ENCODE measurements at places on chromosomes 1 and 21.
A peak's percentile ranks its signal among the peaks of the same experiment; 100 is the strongest.

DNA sequence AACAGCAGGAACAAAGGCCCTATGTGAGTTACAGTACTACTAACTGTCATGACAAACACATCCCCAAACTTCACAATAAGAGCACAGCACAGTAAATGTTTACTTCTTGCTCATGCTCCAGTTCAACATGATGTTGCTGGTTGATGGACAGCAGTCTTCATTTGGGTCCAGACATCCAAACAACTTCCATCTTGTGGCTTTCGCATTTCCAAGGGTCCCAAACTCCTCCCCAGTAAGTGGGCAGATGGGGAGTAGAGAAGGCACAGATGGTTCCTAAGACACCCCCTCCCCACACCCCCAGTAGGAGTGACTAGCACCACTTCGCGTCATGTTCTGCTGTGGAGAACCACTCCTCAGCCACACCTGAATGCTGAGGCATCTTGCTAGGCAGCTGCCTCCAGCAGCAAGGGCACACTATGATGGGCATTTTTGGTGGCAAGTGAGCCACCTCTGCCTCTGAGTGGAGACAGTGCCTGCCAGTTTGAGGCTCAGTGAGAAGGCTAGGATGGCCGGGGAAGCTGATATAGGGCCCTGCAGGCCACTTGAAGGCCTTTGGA, 32.7 kb upstream of the CD2 start:
- DNase-seq = no peak

- DNase-seq = no peak
Observed at GRCh38 chr1:173488001-173488400, 10.9 kb downstream of the PRDX6 start.

GRCh38 chr1:78071696-78072095, 25.9 kb downstream of the GIPC2 start:
- DNase-seq = no peak

- DNase-seq = no peak
Observed at GRCh38 chr1:54407154-54407403, 885 bp upstream of the SSBP3 start.

- no peak for DNase-seq
Observed at GRCh38 chr1:159030877-159031447, 21.3 kb downstream of the IFI16 start.

DNA sequence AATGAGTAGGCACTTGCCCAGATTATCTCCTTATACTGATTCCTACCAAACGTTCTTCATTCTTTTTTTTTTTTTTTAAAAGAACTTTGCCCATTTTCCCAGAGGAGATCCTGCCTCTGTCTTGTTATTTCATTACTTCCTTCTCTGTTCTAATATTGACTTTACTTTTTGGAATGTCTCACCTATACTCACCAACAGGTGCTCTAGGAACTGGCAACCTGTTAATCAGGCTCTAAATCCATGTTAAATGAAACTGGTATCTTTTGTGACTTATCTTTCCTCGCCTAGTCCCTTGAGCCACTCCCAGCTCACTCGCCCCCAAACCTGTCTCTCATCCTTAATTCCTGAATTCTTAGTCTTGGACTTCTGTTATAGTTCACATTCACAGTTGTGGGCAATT, 1.2 kb upstream of the CRCT1 start:
- no peak for DNase-seq

DNA sequence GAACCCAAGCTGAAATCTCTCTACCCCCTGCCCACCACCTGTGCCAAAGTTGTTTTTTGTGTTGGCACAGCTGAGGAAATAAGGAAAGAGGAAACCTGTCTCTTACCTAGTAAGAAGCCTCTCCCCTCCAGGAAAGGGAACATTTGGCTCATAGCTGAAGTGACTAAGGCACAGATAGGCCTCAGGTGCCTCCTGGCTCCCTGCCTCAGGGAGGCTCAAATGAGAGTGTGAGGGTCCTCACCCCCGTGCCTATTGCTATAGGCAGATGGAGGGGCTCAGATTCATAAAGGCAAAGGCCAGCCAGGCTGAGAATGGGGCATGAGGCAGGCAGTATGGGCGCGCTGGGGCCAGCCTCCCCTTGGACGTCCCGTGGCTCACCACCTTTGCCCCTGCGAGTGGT, 7.4 kb downstream of the SLC30A2 start:
- no peak for DNase-seq

- no peak for DNase-seq
Observed at GRCh38 chr21:46295177-46295770, 9.1 kb downstream of the YBEY start.

DNA sequence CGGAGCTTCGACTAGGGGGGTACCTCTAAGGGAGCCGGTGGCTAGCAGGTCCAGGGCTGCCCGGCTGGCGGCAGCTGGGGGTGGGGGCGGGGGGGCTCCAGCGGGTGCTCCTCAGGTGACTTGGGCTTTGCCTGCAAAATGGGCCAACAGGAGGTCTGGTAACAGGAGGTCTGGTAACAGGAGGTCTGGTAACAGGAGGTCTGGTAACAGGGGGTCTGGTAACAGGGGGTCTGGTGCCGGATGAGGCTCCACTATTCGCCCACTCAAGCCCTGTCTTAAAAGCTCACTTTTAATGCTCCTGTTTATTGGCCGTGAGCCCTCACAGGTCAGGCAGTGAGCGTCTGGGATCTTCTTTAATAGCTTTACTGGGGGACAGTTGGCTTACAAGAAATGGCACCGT, 40.4 kb upstream of the ACTRT2 start:
- no peak for DNase-seq

DNA sequence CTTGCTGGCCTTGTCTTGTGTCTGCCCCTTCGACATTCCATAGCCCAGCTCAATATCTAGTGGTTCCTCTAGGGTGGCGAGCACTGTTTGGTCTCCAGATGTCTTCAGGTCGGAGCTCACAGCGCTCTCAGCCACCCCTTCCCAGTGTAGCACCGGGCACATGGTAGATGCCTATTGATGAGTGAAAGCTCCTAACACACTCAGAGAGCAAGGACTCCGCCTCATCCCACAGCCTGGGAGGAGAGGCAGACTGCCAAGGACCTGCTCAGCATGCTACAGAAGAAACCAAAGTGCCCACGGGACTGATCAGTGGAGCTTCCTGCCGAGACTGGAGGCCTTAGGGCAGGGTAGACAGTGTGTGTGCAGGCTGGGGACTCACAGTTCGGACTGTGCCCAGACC, 10.9 kb downstream of the PCSK9 start:
- DNase-seq = no peak

GRCh38 chr1:79633456-79633855, 626.9 kb upstream of the ADGRL4 start:
- DNase-seq = no peak

GRCh38 chr1:247296599-247297180, 35.0 kb downstream of the ZNF496 start:
- DNase-seq = no peak

DNA sequence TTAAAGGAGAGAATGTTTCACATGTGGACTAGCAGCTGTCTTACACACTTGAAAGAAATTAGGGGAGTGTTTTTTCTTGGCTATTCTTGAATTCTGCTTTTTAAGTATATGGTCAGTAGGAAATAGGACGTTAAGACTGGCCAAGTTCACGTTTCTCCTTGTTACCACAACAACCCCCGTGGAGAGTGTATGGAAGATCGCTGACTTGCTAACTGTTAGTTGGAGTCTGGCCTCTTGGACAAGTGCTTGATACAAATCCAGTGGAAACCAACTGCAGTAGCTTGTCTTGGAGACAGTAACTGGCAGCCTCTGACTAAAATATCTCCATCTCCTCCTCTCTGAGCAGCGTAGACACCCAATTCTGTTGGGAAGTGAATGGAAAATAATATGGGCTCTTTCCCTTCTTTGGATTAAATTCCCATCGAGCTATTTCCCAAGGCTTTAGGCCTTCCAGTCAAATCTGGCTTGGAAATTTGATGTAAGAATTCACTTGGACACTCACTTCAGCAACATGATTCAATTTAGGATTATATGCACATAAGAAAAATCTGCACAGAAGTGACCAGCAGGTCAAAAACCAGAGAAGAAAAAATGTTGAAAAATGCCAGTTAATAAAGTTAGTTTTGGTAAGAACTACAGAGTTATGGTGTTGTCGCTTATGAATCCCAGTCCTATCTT, 3.6 kb upstream of the NFIA start:
- DNase-seq = peak; percentile 80

DNA sequence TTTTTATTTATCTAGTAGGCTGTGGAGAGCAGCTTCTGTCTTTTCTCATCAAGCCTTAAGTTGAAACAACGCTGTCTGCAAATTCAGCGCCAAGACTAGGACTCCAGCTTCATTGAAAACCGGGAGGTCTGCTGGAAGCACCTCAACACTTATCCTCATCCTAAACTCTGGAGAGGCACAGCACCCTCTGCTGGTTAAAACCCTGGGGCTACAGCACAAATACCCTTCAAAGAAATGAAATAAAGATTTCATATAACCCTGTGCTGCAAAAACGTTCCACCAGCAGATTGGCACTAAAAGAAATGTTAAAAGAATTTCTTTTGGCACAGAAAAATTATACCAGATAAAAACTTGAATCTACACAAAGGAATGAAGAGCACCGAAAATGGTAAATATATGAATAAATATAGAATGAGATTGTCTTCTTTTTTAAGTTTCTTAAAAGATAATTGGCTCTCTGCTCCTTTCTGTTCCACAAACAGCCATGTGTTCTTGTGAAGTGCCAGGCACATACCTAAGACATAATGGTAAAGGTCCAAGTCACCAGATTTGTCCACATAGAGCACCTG, 227.7 kb upstream of the SAMSN1 start:
- DNase-seq = no peak

DNA sequence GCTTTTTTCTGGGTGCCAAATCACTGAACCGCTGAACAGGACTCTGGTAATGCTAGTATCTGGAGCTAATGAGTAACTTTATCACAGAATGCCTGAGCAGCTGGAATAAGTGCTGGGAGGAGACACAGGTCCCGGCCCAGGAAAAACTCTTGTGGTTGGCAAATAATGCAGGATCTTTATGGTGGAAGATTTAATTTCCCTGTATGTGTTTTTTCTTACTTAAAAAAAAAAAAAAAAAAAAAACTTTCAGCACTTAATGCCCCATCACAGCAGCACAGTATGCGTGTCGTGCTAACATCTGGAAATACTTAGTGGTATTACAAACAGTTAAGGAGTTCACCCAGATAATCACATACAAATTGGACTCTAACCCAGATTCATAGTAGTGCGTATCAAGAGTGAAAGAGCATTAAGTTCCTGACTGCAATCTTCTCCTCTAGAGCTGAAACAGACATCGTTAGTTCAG, 220.7 kb downstream of the TOMM20 start:
- no peak for DNase-seq

DNA sequence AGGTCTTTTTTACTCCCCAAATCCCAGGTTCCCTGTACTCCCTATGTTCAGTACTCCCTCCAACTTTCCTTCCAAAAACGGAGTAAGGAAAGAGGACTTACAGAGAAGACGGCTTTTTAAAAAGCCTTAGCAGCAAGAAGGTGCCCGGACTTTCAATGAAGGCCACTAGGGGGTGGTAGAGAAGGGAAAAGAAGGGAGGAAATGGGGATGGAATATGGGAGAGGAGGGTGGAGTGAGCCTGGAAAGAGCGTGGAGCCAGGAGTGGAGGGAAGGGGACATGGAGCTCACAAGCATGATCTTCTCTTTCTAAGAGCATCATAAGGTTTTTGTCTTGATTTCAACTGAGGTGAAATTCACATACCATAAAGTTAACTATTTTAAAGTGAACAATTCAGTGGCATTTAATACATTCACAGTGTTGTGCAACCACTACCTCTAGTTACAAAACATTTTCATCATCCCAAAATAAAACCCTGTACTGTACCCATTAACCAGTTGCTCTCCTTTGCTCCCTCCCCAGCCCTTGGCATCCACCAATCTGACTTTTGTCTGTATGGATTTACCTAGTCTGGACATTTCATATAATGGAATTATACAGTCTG, 129.9 kb downstream of the ZNF281 start:
- no peak for DNase-seq

DNA sequence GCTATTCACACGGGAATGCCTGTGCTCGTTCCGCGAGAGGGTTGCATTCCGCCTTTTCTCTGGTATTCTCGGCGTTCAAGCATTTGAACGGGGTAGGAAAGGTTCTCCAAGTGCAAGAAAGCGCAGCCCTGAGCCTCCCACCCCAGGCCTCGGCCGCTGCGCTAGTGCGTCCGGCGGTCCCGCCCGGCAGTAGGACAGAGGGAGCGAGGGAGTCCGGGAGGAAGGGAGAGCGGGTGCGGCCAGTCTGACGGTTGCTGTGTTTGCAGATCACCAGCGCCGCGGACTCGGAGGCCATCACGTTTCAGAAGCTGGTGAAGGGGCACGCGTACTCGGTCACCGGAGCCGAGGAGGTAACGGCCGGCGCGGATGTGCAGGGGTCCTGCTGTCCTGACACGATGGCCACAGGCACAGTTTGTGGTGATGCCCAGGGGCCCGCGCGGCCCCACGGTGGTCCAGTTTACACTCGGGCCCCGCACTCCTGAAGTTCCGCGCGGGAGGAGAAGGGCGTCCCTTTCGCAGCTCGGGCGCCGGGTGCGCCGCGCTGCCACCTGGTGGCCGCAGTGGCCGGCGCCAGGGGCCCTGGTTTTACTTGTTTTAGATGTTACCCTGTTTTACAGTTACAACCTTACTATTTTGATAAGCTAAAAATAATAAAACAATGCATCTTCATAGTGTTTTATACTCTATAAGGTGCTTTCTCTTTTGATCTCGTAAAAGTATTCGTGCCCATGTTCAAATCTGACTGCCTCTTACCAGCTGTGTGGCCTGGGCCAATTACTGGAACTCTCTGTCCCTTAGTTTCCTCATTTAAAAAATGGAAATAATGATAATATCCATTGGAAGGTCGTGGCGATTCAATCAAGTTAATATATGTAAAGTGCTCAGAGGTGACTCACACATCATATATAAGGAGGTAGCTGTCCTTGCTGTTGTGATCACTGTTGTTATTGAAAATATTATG, 36.7 kb downstream of the CAPN2 start:
- DNase-seq = peak; percentile 79

- DNase-seq = no peak
Observed at GRCh38 chr1:208154679-208155642, 89.2 kb downstream of the PLXNA2 start.

- DNase-seq = no peak
Observed at GRCh38 chr1:227486559-227486958, 76.8 kb upstream of the ZNF678 start.

DNA sequence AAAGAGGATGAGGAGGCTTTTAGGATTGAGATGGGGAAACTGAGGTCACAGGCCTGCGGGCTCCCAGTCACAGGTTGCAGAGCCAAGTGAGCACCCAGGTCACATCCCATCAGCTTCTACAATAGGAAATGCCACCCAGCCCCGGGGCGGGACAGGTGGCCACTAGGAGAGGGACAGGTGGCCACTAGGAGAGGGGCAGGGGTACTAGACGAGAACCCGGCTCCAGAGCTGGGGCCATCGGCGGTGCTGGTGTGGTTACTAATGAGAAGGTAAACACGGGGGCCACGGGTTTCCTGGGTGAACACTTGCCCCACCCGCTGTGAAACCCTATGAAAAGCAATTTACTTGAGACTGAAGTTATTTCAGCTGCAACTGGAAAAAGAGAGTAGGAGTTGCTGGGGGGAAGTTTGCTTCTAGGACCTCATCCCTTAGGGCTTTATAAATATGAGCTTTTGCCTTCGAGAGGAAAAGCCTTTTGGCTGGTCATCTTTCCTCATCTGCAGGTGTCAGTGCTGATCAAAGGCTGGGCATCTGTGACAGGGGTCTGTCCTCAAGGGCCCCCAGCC, 52.5 kb downstream of the MRPL37 start:
- DNase-seq = peak; percentile 27

All from left hindlimb (tissue), 1 donor.